ENCODE measurements at places on chromosomes 4 and X.

DNA sequence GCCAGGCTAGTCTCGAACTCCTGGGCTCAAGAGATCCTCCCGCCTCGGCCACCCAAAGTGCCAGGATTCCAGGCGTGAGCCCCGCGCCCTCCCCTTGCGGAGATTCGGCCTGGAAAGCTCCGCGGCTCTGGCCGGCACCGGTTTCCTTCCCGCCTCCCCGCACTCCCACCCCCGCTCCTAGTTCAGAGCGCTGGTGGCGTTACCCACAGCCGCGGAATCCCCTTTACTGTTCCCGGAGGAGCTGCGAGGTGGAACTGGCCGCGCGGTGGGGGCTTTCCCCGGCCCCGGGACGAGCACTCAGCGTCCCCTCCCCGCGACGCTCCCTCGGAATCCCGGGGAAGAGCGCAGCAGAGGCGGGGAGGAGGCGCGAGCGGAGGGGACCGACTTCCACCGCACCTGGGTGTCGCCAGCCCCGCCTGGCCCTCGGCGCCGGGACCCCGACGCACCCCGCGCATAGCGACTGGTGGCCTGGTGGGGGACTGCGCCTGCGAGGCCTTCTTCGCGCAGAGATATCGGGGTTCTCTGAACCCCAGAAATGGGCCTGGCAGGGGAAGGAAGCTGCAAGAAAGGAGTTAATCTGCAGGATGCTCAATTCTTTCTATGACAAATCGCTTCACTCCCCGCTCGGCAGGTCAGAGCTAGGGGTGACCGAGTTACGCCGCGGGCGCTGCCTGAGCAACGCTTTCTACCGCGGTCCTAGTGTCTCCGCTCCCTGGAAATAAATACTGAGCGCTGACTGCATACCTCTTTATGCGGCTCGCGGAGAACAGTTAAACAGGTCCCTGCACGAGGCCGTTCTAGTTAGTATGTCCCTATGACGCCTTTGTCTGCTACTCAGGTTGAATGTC, 14.6 kb upstream of the SLC25A4 start:
- DNase-seq, result no peak

DNA sequence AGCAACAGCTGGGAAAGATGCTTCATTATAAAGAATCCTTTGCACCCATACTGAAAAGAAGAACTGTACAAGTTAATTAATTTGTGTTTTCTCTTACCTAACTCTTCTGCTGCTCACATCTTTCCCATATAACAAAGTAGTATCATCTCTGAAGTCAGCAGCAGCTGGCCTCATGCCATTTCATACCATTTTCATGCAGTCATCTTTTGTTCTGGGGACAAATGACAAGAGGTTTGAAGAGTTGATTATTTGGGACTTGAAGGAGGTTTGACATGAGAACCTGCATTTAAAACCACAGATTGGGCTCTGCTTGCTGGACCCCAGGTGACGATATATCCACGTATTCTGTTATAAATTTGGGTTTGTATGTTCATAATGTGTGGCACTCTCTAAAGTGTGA, 430.3 kb downstream of the SPRY1 start:
- DNase-seq, result no peak

- DNase-seq, result no peak
Measured at GRCh38 chrX:140149761-140150160, 184.4 kb upstream of the CXorf66 start.

- no peak for DNase-seq
Measured at GRCh38 chr4:2935762-2936743, 27.2 kb downstream of the NOP14 start.

DNA sequence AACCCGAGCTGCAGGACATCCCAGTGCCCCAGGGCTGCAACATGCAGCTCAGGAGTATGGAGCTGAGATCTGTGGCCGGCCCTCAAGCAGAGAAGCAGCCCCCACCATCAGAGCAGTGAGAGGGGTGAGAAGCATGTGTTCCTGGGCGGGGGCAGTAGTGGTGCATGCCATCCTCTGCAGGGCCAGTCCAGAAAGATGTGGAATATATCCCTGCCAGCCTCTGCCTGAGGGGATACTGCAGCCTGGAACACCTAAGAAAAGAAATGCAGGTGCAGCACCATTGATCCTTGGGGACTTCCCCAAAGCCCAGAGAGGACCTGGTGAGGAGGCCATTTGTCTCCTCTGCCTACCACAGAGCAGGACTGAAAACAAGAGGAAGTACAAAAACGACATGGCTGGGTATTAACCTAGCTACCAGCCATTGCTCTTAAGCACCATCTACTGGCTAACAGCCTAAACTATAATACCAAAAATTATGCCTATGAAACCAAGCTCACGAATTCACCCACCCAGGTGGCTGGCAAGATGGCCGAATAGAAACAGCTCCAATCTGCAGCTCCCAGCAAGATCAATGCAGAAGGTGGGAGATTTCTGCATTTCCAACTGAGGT, 158.8 kb downstream of the ADGRA3 start:
- no peak for DNase-seq
